ENCODE measurements at places on chromosomes 2 and 18.

- DNase-seq: no peak
These were observed 1003.5 kb downstream of the TSN start for GRCh38 chr2:122758967-122759366.

GRCh38 chr2:147449323-147449991, 395.4 kb upstream of the ACVR2A start:
- peak; percentile 12 for DNase-seq

DNA sequence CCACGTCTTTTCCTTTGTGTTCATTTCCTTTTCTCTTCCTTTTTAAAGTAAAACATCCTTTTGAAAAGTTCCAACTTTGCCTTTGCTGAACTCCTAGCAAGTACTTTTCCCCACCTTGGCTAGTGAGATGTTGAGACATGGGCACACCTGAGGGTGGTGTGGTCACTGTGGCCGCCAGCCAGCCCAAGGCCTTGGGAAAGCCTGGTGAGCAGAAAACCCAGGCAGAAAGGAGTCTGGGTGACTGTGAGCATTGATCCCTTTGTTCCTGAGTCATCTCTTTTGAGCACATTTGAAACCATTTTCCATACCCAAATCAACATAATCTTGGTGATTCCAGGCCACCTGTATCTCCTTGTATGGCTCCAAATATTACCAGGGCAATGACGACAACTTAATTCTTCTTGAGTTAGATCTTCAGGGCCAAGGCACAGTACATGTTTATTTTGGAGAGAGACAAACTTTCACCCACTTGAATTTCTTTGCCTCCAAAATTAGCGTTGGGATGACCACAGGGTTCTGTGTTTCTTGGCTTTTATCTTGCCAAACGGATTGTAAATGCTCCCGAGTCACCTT, 14.5 kb downstream of the EPAS1 start:
- DNase-seq: no peak

DNA sequence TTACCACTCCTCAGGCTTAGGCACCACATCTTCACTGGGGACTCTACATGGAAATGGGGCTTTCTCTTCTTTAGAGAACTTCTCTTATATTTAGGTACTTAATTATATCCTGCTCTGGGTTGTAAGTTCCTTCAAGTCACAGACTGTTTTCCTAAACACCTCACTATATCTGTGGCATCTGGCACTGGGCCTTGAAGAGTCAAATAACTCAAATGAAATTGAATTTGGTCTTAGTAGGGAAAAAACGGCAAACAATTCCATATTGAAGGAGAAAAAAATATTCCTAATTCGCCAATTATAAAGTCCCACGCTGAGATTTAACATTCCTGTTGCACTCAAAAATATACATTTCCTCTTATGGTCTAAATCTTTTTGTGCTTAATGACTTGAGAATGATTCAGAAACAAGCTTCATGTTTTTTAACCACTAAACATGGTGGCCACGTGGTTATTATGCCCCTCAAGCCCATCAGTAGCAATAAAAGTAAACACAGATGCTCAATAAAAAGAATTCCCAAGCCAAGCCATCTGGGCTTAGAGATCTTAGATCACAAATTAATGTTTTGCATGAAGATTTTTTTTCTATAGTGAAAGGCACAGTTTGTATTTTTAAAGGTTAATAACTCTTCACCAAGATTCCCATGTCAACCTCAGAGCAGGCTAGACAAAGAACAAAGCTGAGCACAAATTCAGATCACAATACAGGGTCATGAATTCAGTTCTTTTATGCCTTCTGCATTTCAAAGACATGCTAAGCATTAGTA, 105.5 kb upstream of the SYT4 start:
- DNase-seq: no peak

DNA sequence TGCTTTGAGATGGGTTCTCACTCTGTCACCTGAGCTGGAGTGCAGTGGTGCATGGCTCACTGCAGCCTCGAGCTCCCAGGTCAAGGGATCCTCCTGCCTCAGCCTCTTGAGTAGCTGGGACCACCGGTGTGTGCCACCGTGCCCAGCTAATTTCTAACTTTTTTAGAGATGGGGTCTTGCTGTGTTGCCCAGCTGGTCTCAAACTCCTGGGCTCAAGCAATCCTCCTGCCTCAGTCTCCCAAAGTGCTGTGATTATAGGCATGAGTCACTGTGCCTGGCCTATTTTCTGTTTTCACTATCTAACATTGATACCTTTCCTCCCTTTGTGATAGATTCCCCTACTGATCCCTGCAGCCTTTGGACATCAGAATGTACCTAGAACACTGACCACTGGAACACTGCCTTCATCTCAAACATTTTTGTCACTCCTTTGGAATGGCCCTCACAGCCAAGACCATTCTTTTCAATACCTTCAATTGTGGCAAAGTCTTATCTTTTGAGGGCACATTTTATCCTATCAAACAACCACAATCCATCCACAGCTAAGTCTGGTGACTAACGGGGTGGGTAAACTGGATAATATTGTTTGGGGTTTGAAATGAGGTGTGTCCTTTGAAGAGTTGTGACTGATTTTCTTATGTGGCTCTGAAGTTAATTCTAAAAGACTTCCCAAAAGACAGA, 43.7 kb downstream of the EPAS1 start:
- DNase-seq: peak; percentile 38
